ENCODE measurements at places on chromosomes 1 and 21.

GRCh38 chr1:209455661-209456358, 127.7 kb upstream of the CAMK1G start:
- DNase-seq = no peak

DNA sequence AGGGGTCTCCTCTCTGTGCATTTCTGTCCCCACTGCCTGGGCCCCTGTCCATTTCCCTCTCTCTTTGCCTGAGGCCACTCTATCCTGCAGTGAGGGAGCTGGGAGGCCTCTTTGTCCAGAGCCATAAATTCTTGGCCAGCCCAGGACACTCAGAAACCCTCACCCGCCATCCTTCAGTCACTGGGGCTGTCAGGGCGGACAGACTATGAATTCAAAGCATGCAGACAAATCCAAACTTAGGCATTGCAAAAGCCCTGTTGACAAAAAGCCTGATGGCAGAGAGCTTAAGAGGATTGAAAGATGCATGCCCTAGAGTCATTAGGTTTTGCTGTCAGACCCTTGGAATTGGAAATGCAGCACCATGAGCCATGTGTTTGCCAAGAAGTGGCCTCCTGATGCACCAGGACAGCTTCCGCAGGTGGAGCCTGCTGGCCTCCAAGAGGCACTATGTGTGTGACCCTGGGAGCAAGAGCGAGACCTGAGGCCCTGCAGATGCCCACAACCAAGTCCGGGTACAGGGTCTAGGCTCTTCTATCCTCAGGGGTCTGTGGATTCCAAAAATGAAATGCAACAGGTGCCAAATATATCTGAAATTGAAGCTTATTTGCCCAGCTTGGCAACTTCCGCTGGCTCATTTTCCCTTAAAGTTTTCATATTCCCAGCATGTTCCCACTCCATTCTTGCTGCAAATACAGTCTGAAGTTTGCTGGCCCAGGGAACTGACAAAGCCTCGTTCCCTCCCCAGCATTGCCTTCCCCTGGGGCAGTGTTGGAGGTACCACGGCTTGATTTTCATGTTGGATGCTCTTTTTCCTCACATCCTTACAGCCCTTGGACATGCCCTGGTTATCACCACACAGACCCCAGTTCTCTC, 177.9 kb downstream of the PGBD5 start:
- no peak for DNase-seq

GRCh38 chr1:38693031-38693430, 166.5 kb downstream of the RRAGC start:
- DNase-seq = no peak

DNA sequence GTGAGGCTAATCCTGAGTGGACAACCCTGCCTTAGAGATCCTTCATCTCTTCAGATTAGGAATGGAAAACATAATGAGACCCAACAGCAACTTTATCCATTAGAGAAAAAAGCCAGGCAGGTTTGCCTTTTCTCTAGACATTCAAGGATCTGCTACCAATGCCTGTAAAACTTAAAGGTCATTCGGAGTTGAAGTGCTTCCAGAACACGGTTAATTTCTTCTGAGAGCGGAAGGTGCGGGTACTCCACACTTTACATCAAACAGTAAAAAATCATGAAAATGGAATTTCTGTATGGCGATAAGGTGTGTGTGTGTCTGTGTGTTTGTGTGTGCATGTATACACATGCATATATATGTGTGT, 65.2 kb upstream of the PRKACB start:
- no peak for DNase-seq

GRCh38 chr1:119611701-119612113, 36.4 kb downstream of the ZNF697 start:
- peak; percentile 78 for DNase-seq

DNA sequence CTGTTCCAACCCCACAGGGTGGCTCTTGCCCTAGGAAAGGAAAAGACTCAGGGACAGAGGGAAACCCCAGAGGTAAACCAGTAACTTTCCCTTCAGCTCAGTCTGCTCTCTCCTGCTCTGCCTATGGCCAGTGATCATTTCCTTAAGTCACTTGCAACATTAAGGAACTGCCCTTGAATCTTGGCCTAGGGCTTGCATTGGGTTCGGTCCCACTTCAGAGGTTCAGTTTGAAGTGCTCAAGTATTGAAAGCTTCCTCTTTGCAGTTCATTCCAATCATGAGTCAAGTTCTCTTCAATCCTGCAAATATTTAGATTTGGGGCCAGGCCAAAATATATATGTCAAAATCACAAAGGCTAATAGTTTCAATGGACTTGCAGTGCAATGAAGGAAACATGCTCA, 97.7 kb upstream of the IRF2BP2 start:
- peak; percentile 58 for DNase-seq

GRCh38 chr1:45299981-45300668, 26.6 kb upstream of the HPDL start:
- peak; percentile 73 for DNase-seq

DNA sequence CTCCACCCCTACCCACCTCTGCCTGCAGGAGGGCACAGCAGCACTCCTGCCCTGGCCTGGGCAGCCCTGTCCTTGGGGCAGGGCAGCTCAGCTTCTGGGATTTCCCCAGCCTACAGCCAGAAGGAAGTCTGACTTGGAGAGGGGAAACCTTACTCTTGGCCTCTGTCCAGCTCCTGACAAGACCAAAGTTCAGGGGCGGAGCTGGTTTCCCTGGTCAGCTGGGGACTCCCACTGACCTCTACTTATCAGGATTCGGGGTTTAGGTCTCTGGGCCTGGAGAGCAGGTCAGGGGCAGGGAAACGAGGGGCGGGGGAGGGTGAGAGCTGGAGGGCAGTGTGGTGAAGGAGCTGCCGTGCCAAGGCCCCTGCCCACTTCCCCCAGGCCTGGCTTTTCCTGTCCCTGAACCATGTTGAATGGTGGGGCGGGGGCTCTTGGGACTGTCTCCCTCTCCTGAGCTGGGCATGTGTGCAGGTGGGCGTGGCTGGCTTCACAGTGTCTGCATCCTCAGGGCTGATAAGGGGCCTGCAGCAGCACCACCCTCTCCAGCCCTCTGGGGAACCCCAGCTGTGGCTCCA, 16.8 kb upstream of the ETV3 start:
- no peak for DNase-seq

GRCh38 chr1:164785841-164786534, 227.0 kb downstream of the PBX1 start:
- DNase-seq = no peak

DNA sequence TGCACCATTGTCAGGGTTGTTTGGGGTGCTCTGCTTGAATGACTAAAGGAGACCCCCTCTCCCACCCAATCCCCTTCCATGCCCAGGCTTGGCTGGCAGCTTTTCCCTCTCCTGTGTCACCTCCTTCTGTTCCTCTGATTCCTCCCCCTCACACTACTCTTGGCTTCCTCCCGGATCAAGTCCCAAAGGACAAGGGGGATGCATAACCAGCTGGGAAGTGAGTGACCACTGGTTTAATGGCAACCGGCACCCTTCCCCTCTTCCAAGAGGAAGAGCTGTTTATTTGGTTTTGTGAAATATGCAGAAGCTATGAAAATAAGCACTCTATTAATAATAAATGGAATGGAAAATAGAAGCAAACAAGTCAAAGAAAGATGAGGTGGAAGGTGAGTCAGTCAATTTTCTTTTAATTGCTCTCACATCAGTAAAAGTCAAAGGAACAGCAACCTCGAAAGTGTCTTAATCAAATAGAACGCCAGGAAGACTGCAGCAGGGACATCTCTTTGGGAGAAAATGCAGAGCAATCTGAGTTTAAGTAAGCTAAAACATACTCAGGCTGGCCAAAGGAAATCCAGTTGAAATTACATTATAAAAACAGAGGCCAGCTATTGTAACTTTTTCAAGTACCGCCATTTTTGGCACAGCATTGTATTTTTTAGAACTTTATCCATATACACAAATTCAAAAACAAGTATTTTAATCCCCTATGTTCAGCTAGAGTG, 322.5 kb downstream of the SIPA1L2 start:
- DNase-seq = peak; percentile 70

- DNase-seq = peak; percentile 74
Observed at GRCh38 chr1:202811296-202812175, 782 bp downstream of the PCAT6 start.

- no peak for DNase-seq
Observed at GRCh38 chr21:41250519-41250918, 66.1 kb upstream of the FAM3B start.

GRCh38 chr1:54989968-54990810, 8.5 kb upstream of the BSND start:
- no peak for DNase-seq

DNA sequence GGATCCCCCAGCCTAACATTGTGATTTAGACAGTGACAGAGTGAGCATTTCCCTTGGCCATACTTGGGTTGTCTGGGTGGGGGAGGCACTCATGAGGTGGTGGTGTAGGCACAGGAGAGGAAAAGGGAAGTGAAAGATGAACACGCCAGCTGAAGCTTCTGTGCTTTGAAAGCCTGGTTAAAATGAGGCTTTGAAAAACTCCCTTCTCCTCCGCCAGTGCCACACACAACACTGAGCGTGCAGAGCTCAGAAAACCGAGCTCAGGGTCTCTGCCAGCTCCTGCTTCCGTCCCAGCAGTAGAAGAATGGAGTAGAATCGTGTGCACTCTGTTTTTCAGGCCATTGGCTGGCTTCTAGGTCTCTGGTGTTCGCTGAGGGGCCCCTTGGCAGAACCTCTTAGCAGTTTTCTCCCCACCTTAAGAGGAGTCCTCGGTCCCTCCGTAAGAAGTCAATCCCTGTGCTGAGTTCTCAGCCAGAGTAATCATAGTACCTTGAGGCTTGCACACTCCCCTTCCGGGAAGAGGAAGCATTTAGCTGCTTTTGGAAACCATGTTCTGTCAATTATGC, 12.9 kb downstream of the PLEKHM2 start:
- no peak for DNase-seq

DNA sequence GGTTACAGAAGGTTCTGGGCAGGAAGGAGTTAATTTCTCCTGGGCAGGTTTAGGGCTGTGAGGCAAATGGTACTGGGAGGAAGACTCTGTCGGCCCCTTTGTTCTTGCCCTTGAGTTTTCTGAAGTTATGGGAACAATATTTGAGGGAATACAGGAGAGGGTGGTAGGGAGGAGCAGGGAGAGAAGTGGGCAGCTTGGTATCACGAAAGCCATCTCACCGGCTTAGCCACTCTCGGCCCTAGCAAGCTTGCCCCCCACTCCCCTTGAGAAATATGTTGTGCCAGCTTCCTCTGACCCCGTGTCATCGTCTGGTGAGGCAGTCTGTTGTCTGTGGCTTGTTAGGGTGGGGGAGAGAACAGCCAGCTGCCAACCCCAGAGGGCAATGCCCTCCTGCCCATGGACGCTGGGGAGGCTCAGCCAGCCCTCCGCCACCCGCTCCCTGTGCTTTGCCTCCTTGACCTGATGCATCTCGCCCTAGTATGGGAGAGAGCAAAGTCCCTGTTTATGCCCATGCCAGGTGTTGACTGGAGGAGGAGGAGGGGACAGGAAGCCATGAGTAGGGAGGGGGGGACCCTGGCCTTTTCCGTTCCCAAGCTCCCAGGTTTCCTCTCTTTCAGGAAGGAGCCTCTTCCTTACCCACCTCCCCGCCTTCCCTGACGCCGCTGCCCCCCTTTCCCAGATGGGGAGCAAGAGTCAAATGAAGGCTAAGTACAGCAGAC, 1.2 kb downstream of the EFNA1 start:
- peak; percentile 69 for DNase-seq

DNA sequence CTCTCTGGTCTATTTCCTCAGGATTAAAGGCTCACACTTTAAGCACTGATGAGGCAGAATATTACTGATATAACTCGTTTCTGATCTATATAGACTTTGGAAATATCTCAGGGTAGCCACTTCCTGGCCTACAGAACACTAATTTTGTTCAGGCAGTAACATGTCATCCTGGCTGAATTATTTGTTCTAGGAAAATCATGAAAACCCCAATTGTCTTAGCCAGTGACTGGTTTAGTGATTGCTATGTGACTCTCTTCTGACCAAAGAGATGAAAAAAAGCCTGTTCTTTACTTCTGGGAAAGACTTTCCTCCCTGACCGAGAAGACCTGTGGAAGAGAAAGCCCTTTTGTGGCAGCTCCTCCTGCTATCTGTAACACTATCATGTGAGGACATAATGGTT, 453.7 kb downstream of the SETD4 start:
- no peak for DNase-seq
